ENCODE measurements at places on chromosomes 6 and 20. TPM values are rescaled to one million over a fixed set of nuclear protein-coding genes. Genes with fewer than 3 reads are reported as not detected.

The LPA gene
- not detected for total RNA-seq

- peaks cover 8% of the 10 kb centered on the region for H3K4me1 ChIP-seq
- DNase-seq: no peak
- H3K27ac ChIP-seq: no peak overlapping the region
- no peaks in the 10 kb centered on the region for H3K36me3 ChIP-seq
Observed at GRCh38 chr6:151679941-151680340, 127.5 kb upstream of the ESR1 start.

DNA sequence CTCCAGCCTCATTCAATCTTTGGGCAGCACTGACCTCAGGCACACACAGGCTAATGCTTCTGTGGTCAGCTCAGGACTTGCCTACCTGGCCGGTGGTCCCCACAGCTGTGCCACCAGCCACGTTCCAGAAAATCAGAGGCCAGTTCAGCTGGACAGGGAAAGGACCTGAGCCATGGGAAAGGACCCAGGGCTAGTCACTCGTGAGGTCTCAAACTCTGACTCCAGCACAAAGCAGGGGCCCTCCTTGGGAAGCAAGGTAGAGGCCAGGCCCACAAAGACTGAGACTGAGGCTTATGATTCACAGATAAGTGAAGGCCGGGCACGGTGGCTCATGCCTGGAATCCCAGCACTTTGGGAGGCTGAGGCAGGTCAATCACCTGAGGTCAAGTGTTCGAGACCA is 22.4 kb upstream of the HELZ2 start:
- H3K4me3 ChIP-seq: no peak overlapping the region
- no peak for DNase-seq
- no peak overlapping the region for H3K27ac ChIP-seq
- no peaks in the 10 kb centered on the region for H3K36me3 ChIP-seq
- no peaks in the 10 kb centered on the region for H3K27me3 ChIP-seq

GRCh38 chr6:164856138-164856537 is 453.3 kb downstream of the C6orf118 start:
- no peak overlapping the region for H3K4me3 ChIP-seq
- H3K27ac ChIP-seq: no peak overlapping the region
- H3K36me3 ChIP-seq: no peaks in the 10 kb centered on the region
- no peaks in the 10 kb centered on the region for H3K4me1 ChIP-seq
- H3K27me3 ChIP-seq: no peaks in the 10 kb centered on the region
